Esophagus squamous epithelium (tissue), 5 donors: ENCODE measurements at places on chromosomes 5 and 9.

DNA sequence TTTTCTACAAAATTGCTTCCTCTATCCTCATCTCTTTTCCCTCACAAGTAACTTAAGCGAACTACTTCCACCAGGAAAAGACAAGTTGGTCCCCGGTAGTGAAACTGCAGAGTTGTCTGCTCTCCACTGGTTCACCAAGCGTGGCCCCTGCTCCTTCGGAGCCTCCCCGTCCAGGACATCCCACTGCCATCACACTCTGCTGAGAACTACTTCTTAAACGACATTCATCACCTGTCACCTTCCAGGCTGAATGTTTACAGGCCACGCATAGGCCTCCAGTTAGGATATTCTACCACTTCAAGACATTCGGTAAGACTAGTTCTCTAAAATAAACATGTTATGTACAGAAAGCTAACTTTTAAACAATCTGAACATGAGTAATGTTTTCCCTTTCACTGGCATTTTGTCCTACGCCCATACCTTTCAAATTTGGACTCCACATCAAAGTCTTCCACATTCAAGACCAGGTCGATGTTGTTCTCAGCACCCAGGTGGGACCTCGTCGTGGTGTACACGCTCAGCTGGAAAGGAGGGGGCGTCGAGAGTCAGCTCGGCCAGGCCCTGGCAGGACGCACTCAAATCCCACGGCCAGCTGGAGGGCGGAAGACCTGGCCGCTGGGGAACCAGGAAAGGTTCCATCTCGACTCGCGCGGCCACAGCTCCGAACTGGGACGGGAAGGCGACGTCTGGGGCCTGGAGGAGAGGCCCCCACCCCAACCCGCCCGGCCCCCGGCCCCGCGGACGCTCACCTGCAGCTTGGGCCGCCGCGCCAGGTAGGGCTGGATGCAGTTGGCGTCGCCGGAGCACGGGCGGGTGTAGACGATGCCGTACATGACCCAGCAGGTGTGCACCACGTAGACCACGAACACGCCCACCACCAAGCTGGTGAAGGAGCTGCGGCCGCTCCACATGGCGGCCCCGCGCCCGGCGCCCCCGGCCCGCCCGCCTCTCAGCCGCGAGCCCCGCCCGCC, 683 bp downstream of the CLPTM1L start:
- no peak for DNase-seq

GRCh38 chr9:86687788-86688187, 259.5 kb downstream of the GAS1 start:
- no peak for DNase-seq

- no peak for DNase-seq
Measured at GRCh38 chr9:127518091-127518856, 67.0 kb downstream of the LRSAM1 start.

- DNase-seq: no peak
Measured at GRCh38 chr5:163978897-163979296, 473.5 kb downstream of the MAT2B start.

DNA sequence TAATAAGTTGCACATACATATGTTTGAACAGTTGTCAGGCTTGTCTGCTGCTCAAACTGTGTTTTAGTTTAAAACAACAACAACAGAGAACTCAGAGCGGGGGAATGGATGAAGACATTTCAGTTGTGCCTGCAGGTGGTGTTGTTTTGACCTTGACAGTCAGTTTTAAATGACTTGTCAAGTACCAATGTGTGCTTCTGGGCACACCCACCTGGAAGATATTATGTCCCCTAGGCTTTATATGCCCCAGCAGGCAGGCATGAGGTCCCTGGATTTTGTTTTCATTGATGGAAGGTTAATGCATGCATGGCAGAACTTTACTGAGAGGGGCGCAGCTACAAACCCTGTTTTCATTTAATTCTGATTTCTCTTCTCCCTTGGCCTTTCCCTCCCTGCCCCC, 84.6 kb downstream of the AOPEP start:
- DNase-seq: no peak

DNA sequence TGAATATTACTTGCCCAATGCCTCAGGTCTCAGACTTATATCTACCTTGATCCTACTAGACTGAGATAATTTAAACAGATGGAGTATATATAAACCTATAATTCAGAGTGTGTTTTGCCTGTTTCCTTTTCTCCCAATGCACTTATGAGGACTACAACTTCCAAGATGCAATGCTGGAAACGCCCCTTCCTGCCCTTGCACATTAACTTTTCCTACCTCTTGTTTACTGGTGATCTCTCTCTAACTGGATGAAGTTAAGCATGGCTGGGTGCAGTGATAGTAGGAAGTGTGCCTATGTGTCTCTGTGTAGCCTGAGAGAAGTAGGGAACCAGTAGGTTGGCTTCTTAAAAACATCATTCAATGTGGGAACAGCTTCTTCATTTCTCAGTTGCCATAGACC, 115.2 kb downstream of the SVEP1 start:
- no peak for DNase-seq

DNA sequence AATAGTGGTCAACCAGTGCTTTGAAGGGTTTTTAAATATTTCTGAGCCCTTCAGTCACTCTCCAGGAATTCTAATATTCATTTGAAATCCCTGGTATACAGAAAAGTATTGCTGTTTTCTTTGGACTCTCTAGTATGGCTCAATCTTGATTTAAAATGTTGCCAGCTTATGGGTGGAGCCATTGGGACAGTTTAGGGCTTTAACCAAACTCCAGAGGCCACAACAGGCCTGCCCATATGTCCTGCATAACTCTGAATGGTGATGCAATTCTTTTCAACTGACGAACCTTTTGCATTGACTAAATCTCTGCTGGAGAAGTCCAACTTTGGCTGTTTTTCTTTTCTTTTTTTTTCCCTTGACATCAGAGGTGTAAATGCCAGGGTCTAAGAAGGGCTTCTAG, 10.3 kb upstream of the ANKHD1 start:
- no peak for DNase-seq

GRCh38 chr5:54259981-54260380, 50.4 kb downstream of the ARL15 start:
- DNase-seq: no peak

GRCh38 chr9:79885093-79885857, 313.5 kb downstream of the TLE4 start:
- no peak for DNase-seq

- DNase-seq: no peak
Measured at GRCh38 chr5:81524015-81524414, 130.1 kb upstream of the ACOT12 start.

DNA sequence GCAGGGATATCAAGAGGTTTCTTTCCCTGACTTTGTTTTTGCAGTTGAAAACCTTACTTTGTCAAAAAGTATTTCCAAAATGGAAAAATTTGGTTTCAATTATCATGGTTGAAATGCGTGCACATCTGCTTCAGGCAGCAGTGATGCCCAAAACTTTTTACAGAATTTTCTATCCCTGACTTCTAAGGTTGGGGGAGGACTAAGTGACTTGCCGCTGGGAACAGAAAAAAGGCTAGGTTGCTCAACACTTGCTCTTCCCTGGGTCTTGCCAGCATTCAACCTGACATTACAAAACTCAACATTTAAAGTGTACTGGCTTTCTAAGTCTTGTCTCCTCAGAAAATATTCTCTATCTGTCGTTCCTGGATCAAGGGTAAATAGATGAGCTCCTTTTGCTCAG, 4.7 kb downstream of the KLHL3 start:
- DNase-seq: no peak

GRCh38 chr5:21263361-21263760, 1275.4 kb upstream of the CDH18 start:
- no peak for DNase-seq

DNA sequence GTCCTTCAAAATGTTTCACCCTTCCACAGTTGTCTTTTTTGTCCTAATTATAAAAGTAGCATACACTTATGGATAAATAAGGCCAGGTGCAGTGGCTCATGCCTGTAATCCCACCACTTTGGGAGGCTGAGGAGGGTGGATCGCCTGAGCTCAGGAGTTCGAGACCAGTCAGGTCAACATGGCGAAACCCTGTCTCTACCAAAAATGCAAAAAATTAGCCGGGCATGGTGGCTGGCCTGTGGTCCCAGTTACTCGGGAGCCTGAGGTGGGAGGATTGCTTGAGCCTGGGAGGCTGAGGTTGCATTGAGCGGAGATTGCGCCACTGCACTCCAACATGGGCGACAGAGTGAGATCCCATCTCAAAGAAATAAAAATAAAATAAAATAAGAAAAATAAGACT, 1.6 kb downstream of the C5orf52 start:
- DNase-seq: no peak

DNA sequence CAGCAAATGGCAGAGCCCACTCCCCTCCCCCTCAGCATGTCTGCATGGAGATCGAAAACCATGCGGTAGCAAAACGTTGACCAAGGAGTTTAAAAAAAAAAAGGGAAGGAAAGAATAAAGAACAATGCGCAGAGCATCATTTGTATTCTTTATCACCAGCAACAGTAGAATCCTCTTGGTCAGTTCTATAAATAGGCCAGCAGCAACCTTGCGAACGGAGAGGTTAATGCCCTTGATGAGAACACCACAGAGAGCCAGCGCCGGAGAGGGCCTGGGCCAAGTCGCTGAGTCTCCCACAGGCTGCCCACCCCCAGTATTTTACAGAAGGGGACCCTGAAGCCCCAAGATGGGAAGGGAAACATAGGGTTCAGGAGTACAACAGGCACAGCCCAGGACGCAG, 22.7 kb downstream of the WHRN start:
- no peak for DNase-seq

DNA sequence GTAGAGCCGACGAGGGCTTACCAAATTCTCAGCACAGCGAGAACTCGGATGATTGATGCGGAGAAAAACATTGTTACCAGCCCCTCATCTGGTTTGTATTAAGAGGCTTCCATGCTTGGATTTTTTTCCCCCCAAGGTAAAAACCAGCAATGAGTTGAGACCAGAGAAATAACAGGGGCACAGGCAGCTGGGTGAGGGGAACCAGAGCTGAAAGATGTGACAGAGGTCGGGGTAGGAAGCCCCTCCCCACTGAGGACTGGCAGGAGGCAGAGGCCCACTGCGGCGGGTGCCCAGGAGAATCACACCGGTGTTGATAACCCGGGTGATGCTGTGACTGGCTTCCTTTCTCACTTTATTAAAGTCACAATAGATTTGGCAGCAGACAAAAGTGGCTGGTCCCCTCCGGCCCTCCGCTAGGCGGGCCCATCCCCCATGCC, 116.5 kb upstream of the PHYKPL start:
- no peak for DNase-seq

DNA sequence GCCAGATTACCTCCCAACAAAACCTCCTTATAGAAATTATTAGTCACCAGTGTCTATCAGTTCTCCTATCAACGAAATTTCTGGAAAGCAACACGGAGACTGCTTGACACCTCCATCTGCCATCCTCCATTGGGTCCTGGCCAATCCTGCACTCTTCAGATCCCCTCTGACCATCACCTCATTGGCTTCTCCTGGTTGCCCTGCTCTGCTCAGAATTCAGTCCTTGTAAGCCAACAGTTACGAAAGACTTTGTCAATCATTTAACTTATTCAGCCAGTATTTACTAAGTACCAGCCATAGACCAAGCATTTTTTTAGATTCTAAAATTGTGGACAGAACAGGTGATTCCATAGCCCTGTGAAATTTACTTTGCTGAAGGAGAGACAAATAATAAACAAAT, 228.5 kb downstream of the MARCHF11 start:
- no peak for DNase-seq

DNA sequence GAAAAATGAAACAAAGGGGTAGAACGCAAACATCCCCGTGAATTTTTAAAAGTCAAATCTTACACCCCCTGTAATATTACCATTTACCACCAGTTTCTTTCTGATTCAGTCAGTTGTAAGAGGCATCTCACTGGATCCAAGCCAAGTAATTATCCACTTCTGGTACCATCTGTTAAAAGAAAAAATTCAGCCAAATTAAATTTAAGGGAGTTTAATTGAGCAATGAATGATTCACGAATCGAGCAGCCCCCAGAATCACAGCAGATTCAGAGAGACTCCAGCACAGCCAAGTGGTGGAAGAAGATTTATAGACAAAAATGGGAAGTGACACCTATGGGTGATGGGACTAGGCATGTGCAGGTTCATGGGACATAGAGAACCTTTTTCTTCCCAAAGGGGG, 29.9 kb upstream of the MTMR12 start:
- DNase-seq: no peak

- no peak for DNase-seq
Measured at GRCh38 chr5:171882118-171882517, 96.5 kb downstream of the SMIM23 start.

DNA sequence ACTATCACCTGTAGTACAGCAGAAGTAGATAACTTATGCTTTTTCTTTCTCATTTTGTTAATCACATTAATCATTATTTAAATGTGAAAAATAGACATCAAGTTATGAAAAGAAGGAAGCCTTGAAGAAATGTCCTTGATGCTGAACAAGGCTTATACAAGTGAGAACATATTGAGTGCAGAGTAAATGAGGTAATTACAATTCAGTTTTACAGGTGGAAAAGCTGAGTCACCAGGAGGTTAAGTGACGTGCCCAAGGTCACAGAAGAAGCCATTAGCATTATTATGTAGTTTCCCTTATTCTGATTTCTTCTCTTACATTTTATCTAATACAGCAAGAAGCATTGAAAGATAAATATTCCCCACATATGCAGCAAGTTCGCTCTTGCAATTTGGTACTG, 998.5 kb upstream of the CDH6 start:
- no peak for DNase-seq

DNA sequence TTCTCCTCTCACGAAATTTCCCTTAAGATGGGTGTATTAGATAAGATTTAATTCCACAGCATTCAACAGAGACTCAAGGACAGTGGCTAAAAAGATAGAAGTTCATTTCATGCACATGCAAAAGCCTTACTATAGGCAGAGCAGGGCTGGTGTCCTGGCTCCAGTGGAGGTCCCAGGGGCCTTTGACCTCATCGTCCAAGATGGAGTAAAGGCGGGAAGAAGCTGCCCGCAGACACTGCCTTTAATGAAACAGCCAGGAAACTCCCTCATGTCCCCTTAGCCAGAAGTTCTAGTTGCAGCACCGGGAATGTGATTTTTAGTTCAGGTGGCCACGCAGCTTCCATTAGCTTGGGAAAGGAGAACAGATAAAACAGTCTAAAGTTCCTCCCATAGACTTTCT, 190.3 kb downstream of the TLE4 start:
- no peak for DNase-seq

GRCh38 chr5:168822745-168823281, 243.6 kb upstream of the PANK3 start:
- no peak for DNase-seq

DNA sequence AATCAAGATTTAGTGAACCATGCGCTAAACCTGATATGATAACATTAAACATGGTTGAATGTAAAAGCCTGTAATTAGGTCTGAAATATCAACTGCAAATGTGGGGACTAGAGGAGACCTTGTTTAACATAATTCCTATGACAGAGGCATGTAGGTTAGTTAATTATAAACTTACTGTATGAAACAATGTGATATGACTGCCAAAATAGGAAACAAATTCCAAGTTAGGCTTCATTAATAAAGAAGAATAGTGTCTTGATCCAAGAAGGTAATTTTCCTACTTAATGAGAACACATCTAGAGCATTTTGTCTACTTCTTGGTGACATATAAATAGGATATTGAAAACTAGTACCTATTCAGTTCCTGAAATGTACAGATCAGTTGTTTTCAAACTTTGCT, 136.2 kb upstream of the TARS1 start:
- DNase-seq: no peak

- DNase-seq: no peak
Measured at GRCh38 chr5:37835380-37835973, 4.4 kb downstream of the GDNF start.

- DNase-seq: no peak
Measured at GRCh38 chr9:33161011-33161588, 6.0 kb downstream of the B4GALT1 start.
